ENCODE measurements at places on chromosomes 7 and 10.

GRCh38 chr7:47007471-47007870 is 574.4 kb downstream of the TNS3 start:
- no peak for DNase-seq

DNA sequence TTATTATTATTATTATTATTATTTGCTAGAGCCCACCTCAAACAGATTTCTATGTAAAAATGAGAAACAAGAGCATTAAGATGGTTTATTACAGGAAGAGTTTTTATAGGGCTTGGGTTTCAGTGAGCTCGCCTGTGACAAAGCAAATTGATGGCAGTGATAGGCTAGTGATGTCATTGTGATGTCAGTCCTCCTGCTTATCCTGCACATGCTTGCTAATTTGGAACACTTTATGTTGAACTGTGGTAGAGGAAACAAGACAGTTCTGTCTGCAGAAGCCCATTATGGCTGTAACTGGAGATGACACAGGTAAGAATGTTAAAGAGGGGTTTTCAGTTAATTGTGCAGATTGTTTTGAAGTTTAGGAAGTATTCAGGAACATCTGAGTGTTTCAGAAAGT is 68.3 kb downstream of the CREM start:
- peak; percentile 36 for DNase-seq

GRCh38 chr7:96329241-96329640 is 7.3 kb upstream of the SLC25A13 start:
- DNase-seq = no peak

DNA sequence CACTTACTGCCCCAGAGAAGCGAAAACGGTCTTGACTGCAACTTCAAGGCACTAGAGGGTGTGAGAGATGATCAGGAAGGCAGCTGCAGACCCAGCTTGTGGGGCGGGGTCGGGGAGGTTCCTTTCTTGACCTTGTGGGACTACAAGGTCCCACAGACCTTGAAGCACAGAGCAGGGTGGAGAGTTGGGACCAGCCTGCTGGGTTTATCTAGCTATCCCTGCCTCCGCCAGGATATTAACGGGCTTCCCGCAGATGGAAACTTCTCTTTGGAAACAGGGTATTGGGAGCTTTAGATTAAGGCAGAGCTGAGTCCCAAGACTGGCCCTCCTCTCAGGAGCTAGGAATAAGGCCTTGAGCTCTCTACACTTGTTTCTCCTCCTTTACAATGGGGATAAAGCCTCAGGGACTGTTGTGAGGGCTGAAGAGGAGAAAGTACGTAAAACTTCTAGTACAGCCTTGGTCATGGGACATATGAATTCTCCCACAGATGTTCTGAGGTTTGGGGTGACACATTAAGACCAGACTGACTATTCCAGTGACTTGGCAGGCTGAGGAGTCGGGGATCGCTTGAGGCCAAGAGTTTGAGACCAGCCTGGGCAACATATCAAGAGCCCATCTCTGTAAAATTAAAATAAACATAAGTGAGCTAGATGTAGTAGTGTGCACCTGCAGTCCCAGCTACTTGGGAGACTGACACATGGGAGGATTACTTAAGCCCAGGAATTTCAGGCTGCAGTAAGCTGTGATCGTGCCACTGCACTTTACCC is 153.2 kb downstream of the CDH23 start:
- DNase-seq = no peak

DNA sequence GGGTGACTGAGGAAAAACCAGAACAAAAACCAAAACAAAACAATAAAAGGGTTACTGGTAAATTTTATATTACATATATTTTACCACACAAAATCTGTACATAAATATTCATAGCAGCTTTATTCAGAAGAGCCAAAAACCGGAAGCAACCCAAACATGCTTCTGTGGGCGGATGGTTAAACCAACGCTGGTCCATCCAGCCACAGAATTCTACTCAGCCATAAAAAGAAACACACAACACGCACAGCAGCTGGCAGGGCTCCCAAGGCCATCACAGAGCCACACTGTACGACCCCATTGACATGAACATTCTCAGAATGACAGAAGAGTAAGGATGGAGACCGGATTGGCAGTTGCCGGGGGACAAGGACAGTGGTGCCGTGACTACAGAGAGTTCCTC is 83.6 kb downstream of the PROSER2 start:
- DNase-seq = no peak

DNA sequence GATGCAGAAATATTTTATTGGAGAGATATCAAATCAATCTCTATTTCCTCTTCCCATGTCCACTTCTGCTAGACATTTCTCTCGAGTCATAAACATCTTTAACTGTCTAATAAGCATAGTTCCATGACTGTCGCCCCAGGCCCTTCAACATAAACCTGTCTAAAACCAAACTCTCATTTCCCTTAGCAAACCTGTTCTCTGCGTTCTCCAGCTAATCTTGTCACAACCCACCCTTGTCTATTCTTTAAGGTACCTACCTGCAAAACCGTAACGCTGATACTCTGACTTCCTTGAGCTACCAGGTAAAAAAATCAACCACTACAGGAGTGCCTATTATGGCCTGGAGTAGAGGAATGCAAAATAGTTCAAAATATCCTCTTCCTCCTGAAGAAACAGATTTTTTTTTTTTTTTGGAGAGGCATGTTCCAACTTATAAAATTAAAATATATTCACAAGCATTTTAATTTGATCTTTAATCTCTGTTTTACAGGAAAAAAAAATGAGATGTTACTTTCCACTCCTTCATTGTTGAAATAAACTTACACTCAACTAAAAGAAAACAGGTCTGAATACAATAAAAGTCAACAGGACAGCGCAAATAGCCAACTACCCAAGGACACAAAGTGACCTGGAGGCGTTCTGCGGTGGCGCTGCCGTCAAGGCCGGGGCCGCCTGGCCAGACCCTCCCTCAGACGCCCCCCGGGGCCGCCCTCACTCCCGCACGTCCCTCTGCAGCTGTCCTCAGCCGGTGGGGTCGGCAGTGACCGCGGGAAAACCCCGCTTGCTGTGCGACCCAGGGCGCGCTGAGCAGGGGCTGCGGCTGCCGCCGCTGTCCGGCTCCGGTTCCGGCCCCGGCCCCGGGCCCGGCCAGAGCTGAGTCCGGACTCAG is 765 bp downstream of the SLC25A40 start:
- DNase-seq = peak; percentile 11

GRCh38 chr7:86454753-86455152 is 189.0 kb upstream of the GRM3 start:
- DNase-seq = no peak

DNA sequence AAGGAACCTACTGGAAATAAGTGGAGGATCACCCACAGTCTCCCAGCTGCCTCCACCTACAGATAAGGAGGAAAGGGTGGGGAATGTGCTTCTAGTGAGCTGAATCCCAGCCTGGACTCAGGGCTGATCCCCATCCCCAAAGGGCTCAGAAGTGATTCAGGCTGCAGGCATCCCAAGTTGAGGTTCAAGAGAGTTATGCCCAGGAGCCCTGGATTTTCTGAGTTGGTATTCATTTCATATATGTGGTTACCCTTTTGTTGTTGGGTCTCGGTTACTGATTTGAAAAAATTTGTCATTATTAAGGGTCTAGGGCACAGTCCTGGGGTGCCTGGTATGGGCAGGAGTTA is 30.0 kb upstream of the SRGN start:
- DNase-seq = no peak

DNA sequence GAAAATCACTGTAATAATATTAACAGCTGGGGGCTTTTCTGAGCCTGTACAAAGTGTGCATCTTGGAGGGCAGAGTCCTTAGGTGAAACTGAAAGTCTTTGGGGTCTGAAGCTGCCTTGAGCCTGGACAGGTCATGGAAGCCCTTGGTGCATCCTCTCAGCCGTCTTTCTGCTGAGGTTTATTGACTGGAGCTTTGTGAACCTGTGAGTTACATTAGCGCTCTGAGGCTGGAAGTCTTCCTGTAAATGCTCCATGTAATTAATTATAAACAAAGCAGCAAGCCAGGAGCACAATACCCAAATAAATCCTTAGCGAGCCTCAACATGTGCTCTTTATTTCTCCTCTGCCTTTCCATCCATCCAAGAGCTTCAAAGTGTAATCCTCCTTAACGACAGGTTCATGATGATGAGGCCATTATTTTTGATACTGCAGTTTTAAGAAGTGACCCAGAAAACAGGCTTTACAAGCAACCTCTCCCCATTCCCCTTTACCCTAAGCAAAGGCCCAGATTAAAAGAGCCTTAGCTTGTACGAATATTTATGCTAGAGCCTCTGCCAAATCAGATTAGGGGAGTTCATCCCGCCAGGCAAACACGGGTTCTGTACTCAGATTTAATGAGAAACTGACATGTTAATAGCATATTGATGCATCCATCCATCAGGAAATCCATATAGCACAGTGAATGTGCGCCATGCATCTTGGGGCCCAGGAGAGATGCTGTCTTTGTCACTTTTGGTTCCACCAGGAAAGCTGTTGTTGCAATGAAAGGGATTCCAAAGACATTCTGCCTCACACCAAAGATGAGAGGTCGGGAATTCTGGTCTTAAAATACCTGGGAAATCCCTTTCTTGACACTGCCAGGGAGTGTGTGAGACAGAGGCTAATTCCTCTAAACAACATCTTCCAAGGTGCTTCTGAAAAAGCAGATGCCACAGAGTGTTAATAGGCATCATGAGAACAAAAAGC is 118.1 kb downstream of the ANLN start:
- no peak for DNase-seq

GRCh38 chr7:102983602-102984001 is 70.8 kb downstream of the LRRC17 start:
- no peak for DNase-seq

- DNase-seq = no peak
Measured at GRCh38 chr10:69248117-69248730, 28.1 kb downstream of the HKDC1 start.

DNA sequence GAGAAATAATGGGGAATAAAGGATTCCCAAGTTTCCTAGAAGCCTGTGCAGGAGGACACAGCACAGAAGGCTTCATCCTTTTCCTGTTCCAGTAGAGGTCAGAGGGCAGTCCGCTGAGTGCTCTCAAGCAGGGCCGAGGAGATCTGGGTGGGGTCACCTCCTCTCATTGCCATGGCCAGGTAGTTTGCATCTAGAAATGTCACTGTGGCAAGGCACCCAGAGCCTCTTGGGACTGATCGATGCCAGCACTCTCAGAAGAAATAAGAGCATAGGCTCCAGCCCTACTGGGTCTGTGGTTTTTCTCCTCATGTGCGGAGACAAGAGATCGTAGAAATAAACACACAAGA is 7.9 kb downstream of the NUB1 start:
- DNase-seq = no peak

DNA sequence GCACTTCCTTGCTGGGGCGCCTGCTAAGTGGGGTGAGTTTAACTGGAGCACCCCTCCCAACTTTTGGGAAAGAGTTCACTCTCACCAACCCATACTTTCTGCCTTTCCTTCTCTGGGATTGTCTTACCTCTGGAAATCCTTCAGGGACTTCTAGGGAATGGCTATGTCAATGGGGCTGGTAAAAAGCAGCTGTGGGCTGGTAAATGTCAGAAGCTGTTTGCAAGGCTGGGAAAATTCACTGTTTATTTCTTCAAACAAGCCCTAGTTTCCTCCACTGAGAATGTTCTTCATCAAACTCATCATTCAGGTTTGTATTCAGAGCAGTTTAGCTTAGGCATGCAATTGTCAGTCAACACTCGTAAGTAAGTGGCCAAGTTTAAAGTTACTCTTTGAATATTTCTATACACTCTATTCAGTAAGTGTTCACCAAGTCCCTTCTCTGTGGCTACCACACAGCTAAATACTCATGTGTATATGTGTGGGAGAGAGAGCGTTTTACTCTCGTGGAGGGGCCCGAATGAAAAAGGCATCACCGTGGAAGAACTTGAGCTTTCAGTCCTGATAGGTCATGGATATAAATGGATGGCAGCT is 654.8 kb downstream of the LRMDA start:
- DNase-seq = no peak

DNA sequence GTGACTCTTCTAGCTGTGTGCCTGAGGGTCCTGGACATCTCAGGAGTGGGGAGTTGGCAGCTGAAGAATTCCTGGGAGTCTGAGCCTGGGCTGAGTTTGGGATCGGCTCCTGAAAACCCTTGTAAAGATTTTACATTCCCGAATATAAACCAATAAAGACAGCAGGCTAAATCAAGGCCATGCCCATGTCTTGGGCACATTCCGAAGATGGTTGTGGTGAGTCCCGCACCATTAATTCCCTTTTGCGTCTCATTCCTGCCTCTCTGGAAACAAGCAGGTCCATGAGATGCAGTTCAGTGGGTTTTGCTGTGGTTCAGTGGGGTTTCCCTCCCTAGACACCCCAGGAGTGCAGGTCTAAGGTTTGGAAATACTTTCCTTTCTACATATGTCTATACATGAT is 90.9 kb downstream of the COL26A1 start:
- no peak for DNase-seq

- no peak for DNase-seq
Measured at GRCh38 chr10:126867567-126868365, 37.5 kb upstream of the DOCK1 start.

DNA sequence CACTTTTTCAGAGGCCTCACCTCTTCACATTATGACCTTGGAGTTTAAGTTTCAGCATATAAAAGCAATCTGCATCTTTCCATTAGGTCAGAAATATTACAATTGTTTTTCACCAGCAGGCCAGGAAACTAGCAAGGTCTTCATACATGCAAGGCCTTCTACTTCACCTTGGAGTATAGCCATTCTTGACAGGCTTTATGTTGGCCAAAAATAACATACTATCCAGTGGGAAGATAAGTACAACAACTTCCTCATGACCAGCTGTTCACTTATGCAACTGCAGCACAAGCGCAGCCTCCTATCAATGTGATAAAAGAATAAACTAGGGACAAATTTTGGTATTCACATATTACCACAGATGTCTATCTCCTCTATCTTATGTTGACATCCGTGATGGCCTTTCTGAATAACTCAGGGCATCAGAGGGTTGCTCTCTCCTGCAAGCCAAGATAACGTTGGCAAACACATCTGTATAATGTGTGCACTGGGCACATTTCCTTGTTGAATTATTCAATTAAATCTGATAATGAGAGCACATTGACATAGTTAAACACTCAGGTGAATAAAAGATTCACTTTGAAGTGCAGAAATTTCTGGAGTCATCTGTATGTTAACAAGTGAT is 239.8 kb downstream of the FZD1 start:
- no peak for DNase-seq

- no peak for DNase-seq
Measured at GRCh38 chr7:27146491-27147198, 929 bp downstream of the HOXA6 start.

- no peak for DNase-seq
Measured at GRCh38 chr10:49115015-49115795, at the start of gene VSTM4. TSS of gene VSTM4 (minus strand) at chr10:49115522. CDS start at chr10:49115485, 37 bp downstream.

DNA sequence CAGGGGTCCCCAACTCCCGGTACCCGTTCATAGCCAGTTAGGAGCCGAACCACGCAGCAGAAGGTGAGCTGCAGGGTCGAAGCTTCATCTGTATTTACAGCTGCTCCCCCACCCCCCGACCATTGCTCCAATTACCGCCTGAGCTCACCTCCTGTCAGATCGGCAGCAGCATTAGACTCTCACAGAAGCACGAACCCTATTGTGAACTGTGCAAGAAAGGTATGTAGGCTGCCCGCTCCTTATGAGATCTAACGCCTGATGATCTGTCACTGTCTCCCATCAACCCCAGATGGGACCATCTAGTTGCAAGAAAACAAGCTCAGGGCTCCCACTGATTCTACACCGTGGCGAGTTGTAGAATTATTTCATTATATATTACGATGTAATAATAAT is 14.6 kb upstream of the AZGP1 start:
- DNase-seq = no peak

Measured in left renal cortex interstitium (tissue), 4 donors.